ENCODE measurements at places on chromosomes 11 and 22.
A peak's percentile ranks its signal among the peaks of the same experiment; 100 is the strongest.

DNA sequence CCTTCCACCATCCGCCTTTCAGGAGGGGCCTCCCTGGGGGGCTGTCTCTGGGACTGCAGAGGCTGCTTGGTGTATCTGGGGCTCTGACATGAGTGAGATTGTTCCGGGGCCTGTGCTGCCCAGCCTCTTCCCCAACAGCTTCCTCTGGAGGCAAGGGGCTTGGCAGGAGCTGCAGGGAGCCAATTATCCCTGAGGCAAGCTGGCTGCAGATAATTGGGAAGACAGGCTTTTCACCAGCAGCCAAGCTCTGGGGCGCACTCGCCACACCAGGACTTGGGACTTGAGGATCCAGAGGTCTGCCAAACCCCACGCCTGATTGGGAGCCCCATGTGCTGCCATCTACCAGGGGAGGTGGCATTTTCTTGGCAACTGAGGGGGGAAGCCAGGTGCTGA, 15.6 kb upstream of the RTN4R start:
- no peak for DNase-seq

DNA sequence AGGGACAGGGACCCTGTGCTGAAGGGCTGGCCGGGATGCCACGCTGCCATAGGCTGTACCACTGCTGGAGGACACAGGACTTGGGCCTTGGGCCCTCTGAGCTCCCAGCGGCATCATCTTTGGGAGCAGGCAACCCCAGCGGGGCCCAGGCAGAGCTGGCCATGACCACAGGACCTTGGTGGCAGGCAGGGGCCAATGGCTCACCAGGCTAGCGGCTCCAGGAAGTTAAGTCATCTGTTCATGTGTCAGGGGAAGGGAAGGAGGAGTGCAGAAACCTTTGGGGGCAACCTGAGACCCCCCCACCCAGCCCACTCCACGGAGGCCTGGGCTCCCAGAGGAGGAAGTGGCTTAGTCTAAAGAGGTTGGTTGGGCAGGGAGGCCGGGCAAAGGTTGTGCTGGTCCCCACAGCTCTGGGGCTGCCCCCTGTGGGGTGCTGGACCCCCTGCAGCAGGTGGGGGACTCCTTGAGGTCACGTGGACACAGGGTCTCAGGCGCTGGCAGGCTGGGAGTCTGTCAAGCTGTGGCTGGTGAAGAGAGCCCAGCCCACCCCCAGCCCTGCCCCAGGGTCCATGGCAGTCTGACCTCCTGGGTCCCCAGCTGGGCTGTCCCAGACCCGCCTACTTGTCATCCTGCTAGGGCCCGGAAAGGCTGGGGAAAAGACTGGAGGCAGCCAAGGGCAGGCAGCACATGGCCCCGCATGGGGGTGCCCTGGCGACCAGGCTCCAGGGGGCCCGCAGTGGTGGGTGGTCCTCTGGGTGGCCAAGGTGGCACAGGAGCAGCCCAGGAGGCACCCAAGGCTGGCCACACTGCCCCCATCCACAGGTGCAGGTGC, 184.3 kb downstream of the IGLL1 start:
- DNase-seq = no peak

GRCh38 chr11:33622186-33622585, 78.4 kb downstream of the C11orf91 start:
- DNase-seq = peak; percentile 80

DNA sequence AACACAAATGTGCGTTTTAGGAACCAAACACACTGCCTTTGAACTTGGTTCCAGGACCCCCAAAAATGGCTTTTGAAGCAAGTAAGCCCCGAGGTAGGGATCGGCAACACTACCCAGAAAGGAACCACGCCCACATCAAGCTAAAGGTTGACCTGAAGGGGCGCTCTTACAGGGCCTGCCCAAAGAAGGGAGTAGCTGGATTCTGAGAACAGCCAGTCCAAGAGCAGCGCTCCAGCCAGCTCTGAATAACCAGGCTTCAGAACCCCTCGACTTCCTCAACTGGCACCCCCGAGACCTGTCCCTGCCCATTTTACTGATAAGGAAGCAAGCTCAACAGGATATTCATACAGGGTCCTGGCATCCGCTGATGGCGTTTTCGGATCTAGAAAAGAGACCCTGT, 18.9 kb upstream of the MOB2 start:
- DNase-seq = no peak

DNA sequence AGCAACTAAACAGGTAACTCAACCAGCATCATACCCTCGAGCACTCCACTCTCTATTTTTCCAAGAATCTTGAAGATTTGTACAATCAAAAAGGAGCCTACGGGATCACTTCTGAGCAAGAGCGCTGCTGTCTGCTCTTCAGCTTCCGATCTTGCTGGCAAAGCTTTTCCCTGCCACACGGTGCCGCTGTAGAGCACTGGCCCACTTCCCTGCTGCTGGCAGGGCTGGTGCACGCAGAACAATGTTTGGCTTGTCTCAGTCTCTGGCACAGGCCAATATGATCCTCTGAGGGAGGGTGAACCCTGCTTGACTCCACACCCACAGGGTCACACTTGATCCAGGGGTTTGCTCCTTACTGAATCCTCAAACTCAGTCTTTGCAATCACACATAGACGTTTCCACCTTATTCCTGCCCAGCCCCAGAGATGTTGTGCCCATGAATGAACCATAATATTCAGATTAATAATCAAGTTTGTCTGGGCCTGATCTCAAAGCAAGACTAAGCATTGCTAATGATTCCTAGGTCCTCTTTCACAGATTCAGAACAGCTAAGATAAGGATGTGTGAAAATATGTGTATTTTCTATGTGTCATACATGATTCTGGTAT, 536.6 kb downstream of the SOX6 start:
- DNase-seq = no peak

DNA sequence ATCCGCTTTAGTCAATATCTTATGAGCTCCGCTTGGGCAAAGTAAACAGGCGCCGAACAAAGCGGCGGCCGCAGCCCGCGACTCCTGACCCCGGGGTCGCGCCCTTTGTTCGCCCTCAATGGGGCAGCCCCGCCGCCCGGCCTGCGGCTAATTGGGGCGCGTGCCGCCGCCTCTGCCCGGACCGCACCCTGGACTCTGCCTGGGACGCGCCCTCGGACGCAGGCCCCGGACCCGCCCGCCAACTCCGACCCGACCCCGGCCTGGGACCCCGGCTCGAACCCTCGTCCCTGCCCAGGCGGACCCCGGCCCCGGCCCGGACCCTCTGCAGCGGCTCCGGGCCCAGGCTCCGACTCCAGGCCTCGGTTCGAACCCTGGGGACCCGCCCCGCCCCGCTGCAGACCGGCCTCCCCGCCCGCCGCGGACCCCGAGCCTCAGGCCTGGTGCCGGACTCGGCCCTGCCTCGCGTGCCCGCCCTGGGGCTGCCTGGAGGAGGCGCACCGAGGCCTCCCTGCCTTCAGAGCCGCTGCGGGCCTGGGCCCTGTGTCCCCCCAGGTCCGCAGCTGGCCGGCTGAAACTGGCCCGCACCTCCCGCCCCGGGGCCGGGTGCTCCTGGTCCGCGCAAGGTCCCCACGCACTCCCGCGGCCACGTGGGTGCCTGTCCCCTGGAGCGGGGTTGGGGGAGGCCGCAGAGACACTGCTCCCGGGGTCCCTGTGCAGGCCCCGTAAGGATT, 84.7 kb upstream of the WNT7B start:
- no peak for DNase-seq

DNA sequence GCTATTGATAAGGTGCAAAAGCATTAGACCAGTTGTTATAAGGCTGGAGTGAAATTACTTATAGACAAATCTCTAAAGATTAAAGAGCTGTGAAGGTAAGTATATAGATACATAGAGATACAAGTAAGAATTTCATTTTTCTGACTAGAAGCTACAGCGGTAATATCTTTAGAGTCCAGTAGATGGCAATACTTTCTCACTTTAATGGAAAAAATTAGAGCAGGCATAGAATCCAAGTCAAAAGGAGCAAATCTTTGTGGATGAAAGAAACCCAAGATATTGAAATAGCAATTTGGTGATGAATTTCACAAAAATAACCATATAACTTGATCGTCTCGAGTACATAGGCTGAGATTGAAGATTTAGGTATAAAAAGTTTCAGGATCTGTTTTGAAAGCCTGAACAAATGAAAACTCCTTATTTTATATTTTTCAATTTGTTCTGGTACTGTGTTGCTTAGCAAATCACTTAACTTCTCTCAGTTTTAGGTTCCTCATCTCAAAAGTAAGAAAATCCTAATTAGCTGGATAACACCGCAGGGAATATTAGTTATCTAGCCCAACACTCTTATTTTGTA, 81.9 kb downstream of the UVRAG start:
- DNase-seq = peak; percentile 37

DNA sequence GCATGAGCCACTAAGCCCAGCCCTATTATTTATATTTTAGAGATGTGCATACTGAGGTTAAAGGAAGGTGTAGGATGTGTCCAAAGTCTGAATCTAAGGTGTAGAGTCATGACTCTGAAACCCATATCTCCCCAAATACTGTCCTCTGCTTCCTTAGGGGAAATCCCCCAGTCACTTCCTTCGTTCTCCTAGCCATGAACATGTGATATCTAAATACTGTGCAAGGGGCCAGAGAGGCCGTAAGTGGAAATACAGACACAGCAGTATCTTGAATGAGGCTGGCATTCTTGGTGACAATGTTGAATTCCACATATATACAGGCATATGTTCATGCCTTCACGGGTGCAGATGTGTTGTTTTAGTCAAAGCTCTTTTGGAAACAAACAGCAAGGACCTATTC, 21.3 kb upstream of the PATZ1 start:
- no peak for DNase-seq

- no peak for DNase-seq
Measured at GRCh38 chr11:11047851-11048610, 190.2 kb upstream of the ZBED5 start.

DNA sequence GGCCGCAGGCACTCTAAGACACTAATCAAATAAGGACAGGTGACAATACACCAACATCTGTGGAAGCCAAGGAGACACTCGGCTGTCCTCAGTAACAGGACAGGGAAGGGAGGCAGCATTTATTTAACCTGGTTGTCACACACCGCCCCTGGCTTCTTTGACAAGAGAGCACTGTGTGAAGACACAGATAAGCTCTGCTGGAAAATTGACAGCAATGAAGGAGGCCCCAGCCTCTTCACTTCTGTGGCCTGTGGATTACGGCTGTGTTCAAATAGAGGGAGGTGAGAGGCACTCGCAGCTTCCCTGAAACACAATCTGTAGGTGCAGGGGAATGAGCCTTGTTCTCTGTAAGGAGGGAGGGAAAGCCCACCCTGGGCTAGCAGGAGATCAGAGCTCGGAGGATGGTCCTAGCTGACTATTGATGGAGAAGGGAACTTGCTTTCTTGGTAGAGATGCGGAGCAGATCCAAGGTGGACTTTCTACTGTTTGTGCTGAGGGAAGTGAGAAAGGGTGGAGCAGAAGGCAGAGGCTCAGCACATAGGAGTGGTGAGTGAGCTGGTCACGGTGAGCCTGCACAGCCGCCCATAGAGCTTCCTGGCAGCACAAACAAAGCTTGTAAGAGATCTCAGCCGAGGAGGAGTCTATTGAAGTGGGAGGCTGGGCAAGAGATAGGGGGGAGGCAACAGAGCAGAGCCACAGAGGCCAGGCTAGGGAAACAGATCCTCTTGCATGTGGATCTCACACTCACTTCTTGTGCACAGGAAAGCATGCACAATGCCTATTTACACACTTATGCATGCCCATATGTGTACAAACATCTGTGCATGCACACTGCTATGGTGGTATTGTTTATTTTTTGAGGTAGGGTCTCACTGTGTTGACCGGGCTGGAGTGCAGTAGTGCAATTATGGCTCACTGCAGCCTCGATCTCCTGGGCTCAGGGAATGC, 114.6 kb upstream of the THY1 start:
- no peak for DNase-seq

GRCh38 chr11:123373754-123374621, 56.1 kb upstream of the GRAMD1B start:
- no peak for DNase-seq

GRCh38 chr11:41051919-41052635, 407.4 kb downstream of the LRRC4C start:
- no peak for DNase-seq

DNA sequence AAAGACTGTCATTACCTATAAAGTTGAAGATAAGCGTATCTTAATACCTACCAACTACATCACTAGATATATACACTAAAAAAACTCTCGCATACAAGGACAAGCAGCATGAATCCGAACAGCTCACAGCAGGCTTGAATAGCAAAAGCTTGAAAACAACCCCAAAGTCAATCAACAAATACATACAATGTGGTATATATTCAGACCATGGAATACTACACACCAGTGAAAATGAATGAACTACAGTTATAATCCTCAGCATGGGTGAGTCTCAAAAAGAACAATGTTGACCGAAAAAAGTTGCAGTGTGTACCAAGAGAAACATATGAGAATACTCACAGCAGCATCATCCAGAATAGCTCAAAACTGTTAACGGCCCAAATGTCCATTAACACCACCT, 25.2 kb downstream of the USP28 start:
- no peak for DNase-seq

DNA sequence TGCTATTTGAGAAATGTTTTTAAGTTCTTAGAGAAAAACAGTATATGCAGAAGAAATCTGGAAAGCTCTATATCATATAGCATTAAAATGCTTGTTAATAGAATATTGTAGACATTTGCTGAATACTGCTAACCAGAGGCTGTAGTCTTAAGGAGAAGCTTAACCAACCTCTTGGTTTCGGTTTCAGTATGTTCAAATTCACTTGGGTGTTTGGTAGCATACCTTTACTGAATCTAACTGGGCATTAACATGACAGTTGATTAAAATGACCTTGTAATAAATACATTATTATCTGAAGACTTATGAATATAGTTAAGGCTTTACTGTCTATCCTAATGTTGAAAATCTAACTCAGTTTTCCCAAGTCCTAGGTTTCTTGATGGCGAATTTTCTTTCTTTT, 5.4 kb downstream of the PCF11 start:
- DNase-seq = peak; percentile 5

DNA sequence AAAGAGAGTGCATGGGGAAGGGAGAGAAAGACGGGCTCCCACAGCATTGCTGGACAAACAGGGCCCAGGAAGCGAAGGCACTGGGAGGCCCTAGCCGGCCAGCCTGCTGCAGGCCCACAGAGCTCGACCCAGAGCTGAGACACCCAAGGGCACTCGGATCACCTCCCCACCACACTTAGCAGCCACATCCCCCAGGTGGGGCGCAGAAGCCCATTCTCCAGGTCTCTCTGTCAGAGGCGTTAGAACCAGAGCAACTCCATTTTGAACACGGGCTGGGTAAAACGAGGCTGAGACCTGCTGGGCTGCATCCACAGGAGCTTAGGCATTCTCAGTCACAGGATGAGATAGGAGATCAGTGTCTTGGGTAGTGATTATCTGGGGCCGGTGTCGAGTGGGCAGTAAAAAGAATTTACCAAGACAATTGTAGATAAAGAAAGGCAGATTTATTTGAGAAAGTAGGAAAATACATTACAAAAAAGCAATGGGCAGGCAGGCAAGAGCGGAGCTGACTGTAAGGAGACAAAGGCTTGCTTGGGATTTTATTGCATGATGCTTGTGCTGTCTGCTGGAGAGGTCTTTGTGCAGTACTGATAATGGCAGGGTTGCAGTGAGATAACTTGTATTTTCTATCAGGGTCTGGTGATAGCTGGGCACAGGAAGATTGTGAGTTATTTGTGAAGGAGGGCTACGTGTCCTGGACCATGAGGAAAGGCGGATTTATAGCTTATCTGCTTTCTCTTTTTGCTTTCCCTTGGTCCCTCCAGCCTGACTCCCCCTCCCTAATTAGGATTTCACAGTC, 13.4 kb upstream of the CAPN5 start:
- no peak for DNase-seq

GRCh38 chr11:78205256-78205655, 16.5 kb downstream of the USP35 start:
- DNase-seq = no peak

All from astrocyte of the cerebellum (primary cell).